ENCODE measurements at places on chromosomes 5 and 9.

- no peak for DNase-seq
Observed at GRCh38 chr5:151140686-151141459, 16.7 kb downstream of the ANXA6 start.

- DNase-seq: no peak
Observed at GRCh38 chr9:125343518-125344275, 82.1 kb downstream of the GAPVD1 start.

GRCh38 chr5:175133185-175133584 is 310.8 kb downstream of the DRD1 start:
- no peak for DNase-seq

- DNase-seq: no peak
Observed at GRCh38 chr5:134070725-134071613, 43.5 kb upstream of the TCF7 start.

- DNase-seq: no peak
Observed at GRCh38 chr9:8011974-8012373, 212.4 kb upstream of the DMAC1 start.

DNA sequence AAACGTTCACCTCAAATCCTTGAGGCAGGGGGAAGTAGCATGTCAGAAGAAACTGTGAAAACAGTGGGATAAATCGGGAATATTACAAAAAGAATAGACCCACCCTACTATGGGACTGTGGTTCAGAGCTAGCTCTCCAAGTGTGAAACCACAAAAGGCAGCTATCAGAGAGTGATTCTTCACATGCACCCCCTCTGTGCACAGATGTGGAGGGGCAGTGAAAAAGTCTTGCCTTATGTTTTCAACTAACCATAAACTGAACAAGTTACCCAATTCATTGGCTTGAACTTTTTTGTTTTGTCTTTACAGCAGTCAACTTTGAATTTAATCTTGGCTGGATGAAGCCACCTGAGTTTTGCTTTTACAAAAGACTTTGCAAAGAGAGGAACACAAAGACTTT is 98.8 kb upstream of the NR4A3 start:
- DNase-seq: no peak

DNA sequence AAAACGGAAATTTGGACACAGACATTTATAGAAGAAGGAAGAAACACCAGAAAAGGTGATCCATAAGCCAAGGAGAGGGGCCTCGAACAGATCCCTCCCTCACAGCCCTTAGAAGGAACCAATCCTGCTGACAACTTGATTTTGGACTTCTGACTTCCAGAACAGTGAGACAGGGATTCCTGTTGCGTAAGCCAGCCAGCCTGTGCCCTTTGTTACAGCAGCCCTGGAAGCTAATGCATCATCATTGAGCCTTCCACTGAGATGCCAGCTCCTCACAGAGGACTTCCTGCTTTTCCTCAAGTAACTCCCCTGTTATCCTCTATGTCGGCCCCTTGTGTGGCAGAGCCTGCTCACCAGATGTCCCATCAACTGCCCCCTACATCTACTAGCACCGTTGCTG is 94.1 kb downstream of the JMY start:
- DNase-seq: no peak

DNA sequence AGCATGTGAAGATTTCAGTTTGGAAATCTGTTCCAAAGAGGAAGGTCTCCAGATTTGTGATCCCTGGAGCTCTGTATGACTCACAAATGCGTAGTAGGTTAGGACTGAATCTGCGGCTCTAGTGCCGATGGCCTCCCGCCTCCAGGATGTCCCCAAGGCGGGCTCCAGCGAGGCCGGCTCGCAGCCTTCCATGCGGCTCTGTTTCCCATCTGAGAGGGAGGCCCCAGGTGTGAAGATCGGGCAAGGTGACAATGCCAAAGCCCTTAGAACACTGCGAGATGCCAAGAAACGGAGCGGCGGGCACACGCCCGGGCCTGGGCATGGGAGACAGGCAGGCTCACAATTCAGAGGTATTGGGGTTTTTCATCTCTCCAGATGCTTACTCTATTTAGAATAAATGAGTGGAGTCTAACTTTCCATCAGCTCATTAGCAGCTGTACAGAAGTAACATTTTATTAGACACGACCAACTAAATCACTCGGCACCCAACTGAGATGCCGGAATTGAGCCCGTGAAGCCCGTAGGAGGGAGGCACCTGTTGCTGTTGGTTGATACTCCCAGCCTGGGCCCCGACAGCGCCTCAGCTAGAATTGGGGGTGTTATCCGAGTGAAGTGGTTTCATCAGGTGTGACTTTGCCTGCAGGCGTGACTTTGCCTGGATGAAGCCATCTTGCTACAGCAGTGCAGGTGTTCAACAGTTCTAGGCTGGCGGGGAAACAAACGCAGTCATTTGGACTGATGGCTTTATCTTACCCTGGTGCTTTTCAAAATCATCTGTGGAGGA is 7.4 kb upstream of the MRPS2 start:
- DNase-seq: no peak

DNA sequence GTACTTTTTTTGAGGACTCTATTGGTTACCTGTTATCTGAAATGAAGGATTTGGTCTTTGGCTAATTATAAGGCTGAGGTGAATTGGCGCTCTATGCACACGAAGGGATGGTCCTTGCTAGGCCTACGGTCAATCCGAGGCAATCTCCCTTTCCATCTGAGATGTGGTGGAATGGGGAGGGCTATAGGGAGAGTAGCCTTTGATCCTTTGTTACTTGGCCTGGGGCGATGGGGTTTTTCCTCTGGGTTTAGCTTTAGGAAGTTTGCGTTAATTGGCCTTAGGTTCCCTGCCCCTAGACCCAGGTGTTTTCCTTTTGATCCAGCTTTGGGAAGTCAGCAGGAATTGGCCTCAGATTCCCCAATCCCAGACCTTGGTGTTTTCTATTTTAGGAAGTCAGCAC is 102.1 kb upstream of the C9orf72 start:
- DNase-seq: no peak

- DNase-seq: no peak
Observed at GRCh38 chr5:90873033-90873517, 314.5 kb downstream of the ADGRV1 start.

DNA sequence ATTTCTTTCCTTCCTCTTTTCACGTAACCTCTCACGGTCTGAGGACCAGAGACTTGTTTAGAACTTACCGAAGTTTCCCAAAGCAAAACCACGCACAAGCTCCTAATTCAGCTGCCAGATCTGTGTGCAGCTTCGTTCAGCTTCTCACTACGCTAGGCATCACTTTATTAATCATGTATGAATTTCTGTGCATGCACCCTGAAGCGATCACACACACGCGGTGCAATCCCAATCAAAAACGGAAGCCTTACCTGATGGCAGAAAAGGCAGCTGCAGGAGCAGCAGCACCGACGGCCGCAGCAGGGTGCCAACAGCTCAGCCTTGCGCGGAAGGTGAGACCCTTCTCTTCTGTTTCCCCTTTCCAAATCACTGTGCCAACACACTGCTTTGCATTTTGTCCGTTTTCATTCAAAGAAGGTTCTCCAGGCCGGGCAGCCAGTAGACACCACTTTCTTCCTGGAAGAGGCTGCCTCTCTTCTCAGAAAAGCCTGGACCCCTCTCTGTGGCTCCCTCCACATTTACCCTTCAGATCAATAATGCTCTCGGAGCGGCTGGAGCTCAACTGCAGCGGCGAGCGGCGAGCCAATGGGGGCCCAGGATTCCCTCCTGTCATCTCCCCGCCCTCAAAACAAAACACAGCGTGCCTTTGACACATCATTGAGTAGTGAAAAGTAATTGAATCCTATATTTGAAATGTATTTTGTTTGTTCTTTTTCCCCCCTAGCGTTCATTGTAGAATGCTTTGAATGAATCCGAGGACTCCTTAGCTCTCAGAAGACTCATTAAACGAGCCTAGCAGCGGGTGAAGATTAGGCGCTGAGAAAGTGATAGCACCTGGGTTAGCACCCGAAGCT is at the start of gene CDH12:
CDH12 (minus strand) TSS at position 538 of the 854 bp plus-strand sequence.
- DNase-seq: no peak

DNA sequence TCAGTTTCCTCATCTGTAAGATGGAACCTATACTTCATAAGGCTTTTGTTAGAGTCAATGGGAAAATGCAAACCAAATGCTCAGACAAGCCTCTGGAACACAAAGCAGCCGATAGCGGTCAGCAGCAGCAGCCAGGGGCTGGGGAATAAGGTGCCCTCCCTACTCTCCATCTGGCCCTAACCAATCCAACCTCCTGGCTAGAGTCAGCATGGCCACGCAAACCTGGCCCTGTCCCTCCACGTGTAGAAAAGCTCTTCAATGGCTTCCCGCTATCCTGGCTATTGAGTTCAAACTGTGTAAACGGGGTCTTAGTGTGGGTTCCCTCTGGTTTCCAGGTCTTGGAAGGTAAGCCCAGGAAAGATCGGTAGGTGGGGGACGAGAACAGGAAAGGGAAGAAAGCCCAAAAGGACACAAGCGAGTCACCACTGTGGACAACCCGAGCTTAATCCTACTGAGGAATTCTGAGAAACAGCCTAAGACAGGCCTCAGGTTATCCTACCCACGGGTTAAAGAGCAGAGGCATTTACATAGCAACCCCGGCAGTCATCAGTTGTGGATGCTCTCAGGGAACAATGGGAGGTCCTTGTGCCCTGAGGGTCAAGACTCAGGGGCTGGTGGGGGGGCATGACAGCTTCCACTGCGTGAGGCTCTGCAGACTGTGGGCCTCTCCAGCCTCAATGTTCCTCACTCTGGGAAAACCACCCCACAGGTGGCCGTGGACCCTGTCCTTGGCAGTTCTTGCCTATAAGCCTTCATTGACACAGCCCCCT is 30.9 kb downstream of the FABP6 start:
- DNase-seq: no peak

- no peak for DNase-seq
Observed at GRCh38 chr9:110069326-110070248, 138.4 kb downstream of the C9orf152 start.

- DNase-seq: no peak
Observed at GRCh38 chr5:108801776-108802175, 54.1 kb downstream of the FER start.

GRCh38 chr9:98303633-98304125 is 48.2 kb upstream of the TBC1D2 start:
- no peak for DNase-seq

GRCh38 chr9:70049236-70049635 is 5.6 kb downstream of the MAMDC2 start:
- DNase-seq: no peak

DNA sequence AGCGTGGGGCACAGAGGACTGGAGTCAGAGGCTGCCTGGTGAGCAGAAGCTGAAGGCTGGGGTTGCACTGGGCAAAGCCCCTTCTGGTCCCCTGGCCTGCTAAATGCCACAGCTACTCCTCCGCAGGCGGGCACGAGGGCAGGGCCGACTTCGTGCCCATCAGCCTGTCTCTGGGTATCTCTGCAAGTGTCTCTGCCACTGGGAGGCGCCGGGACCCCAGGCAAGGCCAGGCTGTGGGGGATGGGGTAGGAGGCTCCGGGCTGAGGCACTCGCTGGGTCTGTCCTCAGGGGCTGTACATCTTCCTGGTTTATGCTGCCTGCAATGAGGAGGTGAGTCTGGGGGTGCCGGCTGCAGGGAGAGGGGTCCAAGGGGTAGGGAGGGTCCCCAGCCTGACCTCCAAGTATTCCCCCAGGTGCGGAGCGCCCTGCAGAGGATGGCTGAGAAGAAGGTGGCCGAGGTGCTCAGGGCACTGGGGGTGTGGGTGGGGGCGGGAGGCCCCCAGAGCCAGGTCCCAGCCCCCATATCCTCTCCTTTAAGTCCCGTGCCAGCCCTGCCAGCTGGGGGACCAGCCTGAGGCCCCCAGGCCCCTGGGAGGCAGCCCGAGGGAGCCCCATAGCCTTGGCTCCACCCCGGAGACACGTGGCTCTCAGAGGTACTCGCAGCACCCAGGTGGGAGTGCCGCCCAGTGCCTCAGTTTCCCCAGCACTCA is 25.1 kb downstream of the ADGRD2 start:
- DNase-seq: no peak

DNA sequence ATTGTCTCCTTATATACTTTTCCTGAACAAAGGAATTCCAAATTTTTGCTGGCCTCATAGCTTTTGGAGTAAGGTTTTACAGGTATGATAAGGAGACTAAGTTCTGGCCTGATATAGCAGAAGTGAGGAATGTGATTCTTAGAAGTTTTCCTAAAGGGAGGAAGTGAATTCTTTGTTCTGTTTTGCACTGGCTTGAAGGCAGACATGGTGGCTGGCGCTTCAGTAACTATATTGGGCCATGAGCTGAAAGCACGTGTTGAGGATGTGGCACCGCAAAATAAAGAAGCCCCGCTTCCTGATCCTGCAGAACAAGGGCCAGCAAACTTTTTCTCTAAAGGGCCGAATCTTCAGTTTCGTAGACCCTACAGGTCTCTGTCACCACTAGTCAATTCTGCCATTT is 224.2 kb downstream of the SNX18 start:
- DNase-seq: no peak

GRCh38 chr9:97689401-97690180 is 7.5 kb downstream of the XPA start:
- no peak for DNase-seq

DNA sequence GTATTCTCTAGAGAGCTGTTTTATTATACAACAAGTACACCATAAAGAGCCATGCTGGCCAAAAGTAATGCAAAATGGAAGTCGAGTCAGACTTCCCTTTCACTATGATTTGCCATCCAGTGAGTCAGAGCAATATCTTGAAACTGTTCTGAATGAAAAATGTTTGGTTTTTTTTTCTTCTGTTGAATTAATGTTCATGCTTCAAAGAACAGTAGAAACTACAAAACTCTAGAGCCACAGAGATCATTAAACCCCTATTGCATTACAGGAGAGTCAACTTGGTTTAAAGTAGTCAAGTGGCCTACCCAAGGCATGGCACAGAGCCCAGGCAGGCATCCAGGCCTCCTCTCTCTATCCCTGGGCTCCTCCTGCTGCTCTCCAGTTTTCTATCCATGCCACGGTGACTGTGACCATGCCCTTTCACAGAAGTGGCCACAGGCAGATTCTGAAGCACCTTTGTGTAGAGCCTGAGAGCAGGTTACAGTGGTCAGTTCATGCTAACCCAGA is 358.9 kb downstream of the DEPDC1B start:
- no peak for DNase-seq

DNA sequence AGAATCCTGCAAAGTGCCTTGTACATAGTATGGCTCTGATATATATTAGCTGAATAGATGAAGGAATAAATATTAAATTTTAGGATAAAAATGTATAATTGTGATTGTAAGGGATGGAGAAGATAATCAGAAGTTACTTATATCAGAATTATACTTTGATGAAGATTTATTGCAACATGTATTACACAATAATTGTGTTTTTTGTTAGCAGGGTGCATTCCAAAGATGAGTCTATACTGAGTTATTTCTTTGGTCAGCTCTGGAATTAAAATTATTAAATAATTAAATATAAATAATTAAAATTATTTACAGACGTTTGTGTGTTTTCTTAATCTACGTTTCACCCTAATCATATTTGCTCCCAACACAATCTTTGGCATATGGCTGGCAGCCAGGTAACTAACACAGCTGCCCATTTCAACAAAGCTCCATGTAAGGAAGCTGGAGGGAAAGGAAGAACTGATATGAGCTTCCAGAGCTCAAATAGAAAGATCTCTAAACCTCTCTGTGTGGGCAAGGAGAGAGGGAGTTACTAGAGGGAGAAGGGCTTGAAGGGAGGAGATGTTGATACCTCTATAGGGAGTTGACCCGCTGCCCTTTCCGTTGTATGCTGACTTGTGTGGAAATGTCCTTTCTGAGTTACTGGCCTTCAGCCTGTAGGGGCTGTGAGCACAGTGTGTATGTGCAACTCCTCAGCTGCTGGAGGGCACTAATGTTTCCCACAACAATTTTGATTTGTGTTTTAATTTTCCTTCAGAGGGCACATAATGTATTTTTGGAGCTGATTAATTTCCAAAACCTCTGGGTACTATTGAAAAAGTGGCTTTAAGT is 403.4 kb downstream of the MAN2A1 start:
- DNase-seq: no peak

All from GM18507 (cell line).